ENCODE measurements at places on chromosomes 4 and X.

- no peak for DNase-seq
Measured at GRCh38 chrX:3312109-3312508, 34.3 kb downstream of the MXRA5 start.

DNA sequence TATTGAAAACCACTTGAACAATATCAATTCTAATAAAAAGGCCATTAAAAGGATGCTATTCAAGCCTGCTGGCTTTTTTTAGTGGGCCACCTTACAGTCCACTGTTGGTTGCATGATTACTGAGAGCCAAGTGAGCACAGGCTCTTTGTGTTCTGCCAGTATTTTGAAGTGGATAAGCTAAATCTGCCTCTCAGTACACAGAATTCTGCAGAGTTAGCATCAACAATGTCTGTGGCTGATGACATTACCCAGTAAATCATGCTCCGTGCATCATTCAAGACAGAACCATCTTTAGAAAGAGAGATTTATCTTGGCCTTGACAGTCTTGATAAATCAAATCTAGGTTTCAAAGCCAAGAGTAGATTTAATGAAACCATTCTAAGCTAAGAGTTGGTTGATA, 119.0 kb upstream of the GNPDA2 start:
- DNase-seq = no peak

DNA sequence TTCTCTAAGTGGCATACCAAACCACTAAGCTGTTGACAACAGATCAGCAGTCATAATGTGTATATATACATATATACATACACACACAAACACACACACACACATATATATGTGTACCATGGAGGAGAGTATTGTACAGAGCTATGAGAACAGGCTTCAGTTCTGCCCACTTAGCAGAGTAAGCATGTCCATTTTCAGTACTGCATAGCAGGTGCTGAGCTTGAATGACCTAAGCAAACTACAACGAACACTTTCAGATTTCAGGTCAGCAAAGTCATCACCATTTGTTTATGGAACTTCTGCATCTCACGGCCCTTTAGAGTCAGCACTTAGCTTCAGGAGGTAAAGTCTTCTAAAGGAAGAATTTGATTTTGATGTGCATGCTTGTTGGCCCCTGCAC, 735.8 kb upstream of the ATOH1 start:
- DNase-seq = no peak

GRCh38 chrX:118222421-118222820, 105.8 kb upstream of the KLHL13 start:
- no peak for DNase-seq

DNA sequence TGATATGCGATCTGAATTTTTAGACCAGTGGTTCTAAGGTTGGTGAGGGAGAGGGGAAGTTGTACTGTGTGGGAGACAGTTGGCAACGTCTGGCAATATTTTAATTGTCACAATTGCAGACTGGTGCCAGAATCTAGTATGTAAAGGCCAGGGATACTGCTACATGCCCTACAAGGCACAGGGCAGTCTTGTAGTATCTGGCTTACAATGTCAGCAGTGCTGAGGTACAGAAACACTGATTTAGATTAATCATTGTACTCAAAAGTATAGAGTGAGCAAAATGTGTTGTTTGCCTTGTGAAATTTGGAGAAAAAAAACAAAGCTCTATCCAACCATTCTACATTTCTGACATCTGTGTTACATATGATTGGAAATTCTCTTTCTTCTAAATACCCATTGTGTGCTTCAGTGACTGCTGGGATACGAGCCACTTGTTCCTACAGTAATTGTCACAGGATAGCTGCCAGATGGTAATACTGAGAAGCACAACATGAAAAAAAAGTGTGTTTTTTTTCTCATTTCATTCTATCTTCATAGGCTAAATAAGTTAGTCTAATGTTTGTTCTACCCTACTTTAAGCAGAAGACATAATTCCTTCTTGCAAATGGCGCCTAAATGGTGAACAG, 526.7 kb upstream of the AGA start:
- DNase-seq = no peak

- no peak for DNase-seq
Measured at GRCh38 chr4:20505927-20506326, 194.3 kb upstream of the PACRGL start.

DNA sequence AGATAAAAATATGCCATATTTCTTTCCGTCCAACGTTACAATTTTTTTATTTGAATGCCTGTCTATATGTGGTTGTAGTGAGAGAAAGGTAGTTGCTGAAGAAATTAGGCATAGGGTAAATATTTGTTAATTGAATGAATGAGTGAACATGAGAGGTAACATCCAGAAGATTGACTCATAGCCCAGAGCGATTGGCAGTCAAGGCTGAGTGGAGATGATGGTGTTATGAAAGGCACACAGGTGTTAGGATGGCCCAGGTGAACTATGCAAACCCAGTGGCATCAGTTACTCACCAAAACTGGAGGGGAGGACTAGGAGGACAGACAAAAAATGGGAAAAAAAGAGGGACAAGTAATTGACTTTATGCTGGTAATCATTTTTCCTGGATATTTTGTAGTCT, 31.7 kb upstream of the SPRY1 start:
- DNase-seq = peak; percentile 24

- no peak for DNase-seq
Measured at GRCh38 chr4:118173956-118174725, 139.9 kb downstream of the NDST3 start.

DNA sequence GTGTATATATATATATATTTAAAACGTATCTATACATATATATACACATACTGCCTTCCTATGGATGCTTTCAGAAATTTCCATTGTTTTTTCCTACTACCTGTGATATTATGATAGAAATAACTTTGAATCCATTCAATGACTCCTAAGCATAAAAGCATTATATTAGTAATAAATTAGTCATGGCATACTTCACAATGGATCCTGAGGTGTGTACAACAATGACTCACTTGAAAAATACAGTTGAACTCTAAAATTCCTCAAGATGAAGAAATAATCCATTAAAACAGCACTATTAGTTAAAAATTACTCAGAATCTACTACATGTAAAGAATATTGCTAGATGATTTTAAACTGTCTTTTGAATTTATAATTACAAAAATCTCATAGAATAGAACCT, 201.1 kb downstream of the STPG2 start:
- no peak for DNase-seq

DNA sequence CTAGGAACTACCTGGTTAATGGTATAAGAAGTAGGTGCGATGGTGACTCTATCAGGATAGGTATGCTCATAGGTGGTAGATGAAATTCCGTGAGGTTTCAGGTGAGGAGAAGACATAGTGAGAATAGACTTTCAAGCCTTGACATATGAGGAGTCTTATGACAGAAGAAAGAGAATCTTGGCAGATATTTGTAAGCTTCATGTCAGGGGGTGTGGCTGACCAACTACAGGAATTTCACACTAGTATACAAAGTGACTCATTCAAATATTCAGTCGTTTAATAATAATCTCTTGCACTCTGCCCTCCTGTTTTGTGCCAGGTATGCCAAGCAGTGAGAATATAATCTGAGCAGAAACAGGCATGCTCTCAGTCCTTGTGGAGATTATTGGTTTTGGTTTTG, 22.8 kb downstream of the PACRGL start:
- no peak for DNase-seq

DNA sequence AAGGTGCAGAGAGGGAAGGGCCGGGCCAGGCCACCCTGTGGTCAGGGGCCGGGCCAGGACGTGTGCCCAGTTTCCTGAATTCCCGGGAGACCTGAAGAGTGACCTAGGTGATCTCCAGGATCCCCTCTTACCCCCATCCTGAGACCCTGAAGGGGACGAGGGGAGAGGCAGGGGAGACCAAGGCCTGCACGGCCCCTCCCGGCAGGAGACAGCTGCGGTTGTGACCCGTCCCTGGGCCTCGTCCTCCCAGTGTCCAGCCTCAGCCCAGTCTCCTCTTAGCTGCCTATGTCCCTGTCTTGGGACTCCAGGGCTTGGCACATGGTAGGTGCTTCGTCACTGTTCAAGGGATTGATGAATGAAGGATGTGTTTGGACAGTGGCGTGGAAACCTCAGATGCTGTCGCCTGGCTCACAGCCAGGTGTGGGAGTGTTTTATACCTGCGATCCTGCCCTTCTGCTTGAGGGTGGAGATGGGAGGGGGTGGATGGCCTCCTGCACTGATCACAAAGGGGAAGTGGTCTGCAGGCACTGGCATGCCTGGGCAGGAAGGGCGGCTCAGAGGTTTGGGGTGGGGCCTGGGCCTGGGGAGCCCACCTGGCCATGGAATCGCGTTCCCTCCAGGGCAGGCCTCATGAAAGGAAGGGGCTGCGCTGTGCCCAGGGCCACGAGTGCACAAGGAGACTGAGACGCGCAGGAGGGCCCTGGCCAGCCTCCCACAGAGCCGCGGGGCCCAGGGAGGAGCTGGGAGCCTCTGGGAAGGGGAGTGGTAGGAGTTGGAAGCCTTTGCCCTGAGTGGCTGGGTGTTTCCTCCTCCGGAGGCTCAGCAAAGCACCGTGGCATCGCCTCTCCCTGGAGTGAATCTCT, 6.9 kb downstream of the SH3TC1 start:
- DNase-seq = peak; percentile 70

GRCh38 chr4:141636771-141637460, 533 bp downstream of the IL15 start:
- peak; percentile 28 for DNase-seq

GRCh38 chrX:150664290-150664689, 28.9 kb upstream of the MTMR1 start:
- DNase-seq = peak; percentile 26

DNA sequence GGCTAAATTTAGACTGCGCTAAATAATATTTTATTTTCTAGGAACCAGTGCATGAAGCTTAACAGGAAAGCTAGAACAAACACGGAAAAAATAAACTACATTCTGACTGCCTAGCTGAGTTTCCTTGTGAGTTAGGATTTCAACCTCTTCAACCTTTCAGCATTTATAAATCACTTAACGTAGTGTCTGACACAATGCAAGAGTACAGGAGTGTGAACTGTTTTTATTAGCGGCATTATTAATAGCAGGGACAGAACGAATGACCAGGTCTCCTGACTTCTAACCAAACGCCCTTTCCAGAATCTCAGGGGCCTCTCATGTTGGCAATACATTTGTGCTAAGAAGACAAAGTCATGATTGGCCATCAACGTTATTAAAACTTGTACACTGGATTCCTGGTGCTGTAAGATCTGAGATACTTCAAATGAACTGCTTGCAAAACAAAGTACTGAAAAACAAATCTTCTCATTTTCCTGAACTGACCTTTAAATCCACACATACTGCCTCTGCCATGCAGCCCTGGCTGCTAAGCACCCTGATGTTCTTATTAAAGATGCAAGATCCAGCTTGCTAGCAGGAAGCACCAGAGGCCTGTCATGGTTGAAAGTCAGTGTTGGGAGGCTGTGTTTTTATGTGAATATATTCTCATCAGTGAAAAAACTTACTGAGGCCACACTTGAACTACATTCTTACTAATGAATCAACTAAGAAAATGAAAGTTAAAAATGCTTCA, 380.4 kb upstream of the CPEB2 start:
- no peak for DNase-seq

- DNase-seq = no peak
Measured at GRCh38 chr4:30783751-30784150, 63.6 kb downstream of the PCDH7 start.

DNA sequence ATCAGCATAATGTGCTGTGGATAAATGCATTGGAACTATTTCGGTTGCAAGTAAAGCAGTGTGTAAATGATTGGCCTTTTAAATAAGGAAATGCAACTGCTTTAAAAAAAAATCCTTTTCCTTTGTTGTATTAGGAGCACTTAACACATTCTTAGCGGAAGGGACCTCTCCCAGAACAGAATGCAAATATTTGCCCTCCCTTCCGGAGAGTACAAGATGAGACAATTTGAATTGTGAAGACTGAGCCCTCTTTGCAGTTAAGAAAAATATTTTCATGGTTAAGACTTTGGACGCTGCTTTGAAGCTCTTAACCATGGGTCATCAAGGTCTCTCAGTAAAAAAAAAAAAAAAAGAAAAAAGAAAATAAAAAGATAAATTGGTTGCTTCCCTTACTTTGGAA, 9.5 kb upstream of the NOX1 start:
- DNase-seq = peak; percentile 4

- no peak for DNase-seq
Measured at GRCh38 chr4:118995693-118996391, 107.2 kb downstream of the SYNPO2 start.

DNA sequence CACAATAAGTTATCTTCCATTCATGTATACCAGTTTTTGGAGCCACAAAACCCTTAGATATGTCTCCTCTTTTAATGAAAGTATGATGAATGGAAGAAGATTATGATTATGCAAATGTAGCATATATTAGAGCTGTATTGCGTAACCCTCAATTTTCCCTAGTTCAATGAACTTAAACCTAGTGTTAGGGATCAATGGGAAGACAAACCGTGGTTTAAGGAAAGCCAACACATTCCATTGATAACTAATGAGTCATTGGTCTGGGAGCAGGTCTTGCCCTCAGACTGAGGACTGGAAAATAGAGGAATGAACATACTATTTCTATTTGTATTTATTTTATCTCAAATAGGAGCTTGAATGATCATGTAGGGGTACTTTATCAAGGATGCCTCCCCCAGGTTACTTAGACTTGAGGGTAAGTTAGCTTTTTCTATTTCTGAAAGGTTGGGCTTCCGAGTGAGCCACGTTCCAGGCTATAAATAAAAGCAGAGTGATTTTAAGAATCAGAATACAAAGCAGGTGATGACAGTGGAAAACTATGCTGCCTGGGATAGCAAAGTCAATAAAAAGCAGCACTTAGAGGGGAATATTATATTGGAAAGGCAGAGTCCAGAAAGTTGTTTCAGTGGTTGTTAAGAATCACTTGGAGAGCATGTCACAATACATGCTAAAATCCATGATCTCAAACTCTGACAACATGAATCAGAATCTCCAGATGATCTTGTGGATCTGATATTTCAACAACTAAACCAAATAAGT, 356.0 kb downstream of the ADAM29 start:
- no peak for DNase-seq

- DNase-seq = no peak
Measured at GRCh38 chrX:27381419-27381818, 81.7 kb downstream of the PPP4R3C start.

- no peak for DNase-seq
Measured at GRCh38 chr4:7266525-7267292, 74.4 kb downstream of the SORCS2 start.

DNA sequence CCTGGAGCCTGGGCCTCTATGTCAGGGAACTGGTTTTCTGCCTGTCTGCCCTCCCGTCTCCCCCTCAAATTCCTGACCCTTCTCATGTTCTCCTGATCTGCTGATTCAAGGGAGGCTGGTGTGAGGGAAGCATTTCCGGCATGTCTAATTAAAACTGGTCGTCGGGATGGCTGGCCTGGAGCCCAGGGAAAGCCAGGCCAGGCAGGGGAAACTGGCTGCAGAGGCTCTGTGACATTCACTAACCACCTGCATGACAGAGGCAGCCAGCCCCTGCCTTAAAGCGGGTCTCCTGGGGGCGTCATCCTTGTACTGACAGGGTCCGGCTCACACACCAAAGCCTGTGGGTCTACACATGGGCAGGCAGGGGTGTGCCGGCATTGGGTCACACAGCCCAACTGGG, 35.2 kb downstream of the ABLIM2 start:
- DNase-seq = no peak

Measured in NCI-H2029 (cell line).